Omental fat pad (tissue), 4 donors: ENCODE measurements at places on chromosomes 7 and 10. TPM values are rescaled to one million over a fixed set of nuclear protein-coding genes. Genes with fewer than 3 reads are reported as not detected.

DNA sequence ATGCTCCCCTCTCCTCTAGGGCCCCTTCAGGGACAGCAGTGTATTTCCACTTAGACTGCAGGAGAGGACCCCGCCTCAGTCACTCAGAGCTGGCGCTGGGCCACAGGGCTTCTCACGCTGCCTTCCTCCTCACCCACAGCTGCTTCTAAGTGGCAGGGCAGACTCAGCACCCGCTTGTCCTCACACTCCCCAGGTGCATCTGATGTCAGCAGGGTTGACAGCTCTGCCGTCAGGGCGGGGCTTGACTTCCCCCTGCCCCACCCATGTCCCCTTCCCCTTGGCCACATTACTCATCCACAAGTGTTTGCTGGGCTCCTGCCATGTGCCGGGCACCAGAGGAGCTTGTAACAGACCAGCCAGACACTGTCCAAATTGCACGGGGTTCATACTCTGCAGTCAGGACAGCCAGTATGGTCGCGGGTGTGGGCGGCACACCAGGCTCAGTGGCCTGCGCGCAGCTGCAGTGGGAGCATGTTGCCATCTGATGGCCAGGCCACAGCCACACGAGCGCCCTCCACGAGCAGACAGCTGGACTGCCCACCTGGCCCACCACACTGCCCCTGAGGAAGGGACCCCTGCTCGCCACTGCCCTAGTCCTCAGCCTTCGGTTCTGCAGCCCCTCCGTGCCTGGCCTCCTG lies 29.3 kb upstream of the TTYH3 start:
- no peak for DNase-seq

DNA sequence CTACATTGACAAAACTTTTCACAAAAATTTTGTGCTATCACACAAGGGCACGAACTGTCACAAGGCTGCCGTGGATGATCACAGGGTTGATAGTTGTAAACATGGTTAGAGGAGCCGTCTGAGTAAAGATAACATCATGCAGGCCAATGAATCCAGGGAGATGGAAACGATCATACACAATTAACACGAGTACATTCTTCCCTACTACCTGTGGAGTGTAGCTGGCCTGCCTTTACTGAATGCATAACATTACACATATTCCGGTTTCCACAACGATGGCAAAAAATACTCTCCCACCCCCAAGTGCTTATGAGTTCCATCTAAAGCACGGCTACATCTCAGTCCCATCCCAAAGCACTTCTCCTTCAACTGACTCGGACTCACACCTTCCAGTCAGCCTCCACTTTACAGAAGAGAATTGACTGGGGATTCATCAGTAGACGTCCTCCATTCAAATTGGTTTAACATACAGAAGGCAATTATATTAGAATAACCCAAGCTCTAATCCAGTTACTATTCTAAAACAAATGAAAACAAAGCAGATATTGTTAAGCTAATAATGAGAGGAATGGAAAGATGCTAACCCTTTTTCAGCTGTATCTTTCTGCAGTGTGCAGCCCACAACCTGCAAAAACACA lies 69.0 kb downstream of the EZH2 start:
- DNase-seq = no peak

DNA sequence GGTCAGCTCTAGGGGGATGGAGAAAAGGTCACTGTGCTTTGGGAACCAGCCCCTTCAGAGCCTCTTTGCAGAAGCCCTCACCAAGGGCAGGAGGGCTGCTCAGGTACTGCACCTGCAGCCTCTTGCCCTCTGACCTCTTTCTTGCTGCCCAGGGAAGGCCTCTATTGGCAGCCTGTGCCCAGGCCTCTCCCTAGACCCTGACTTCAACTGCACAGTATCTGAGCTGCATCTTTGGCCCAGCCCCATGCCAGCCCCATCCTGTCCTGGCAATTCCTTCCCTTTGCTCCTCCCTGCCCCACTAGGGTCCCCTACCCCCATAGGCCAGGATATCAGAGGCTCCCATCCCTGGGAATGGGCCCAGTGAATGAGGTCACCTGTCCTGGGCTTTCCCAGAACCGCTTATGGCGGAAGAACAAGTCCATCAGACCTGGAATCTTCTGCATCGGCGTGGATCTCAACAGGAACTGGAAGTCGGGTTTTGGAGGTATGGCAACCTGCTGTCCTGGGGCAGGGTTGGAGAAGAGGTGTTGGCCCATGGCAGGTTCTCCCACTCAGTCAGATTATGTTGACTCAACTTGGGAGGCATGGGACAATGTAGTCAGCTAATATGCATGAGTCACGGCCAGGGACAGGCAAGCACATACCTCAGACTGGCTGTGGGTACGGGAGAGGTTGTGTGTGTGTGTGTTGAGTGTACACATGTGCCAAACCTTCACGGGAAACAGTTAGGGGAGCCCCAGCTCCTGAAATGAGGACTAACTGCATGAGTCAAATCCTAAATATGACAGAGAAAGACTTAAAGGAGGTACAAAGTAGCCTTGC lies 17.1 kb upstream of the CPA1 start:
- DNase-seq = no peak

The PNLIPRP3 gene
- total RNA-seq = not detected

The PTER gene
- total RNA-seq = 19.5 TPM

The GPR37 gene
- total RNA-seq = 0.79 TPM

- DNase-seq = no peak
These were observed 5.7 kb downstream of the OSBPL3 start for GRCh38 chr7:24974026-24974832.

The TAX1BP1 gene
- total RNA-seq = 76.0 TPM

The MEST gene
- total RNA-seq = 953 TPM

The ZWINT gene
- total RNA-seq = 1.0 TPM

DNA sequence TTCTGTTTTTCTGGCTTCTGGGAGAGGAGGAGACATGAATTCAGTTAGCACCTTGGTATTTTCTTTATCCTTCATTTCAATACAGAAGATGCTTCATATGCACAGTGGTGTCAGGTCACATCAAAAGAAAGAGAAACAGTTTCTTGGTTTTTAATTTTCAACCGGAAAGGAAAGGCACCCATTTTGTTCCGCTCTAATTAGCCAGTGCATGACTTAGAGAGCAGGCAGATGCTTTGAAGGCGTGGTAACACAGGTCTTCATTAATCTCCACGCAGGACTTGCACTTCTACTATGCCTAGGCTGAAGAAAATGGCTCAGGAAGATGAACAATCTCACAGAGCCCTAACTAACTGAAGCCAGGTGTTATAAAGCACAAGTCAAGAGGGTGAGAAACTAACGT lies 70.4 kb upstream of the ATRNL1 start:
- DNase-seq = no peak

The GIMAP2 gene
- total RNA-seq = 15.1 TPM

- no peak for DNase-seq
These were observed 18.5 kb upstream of the IFRD1 start for GRCh38 chr7:112431803-112432202.

- DNase-seq = no peak
These were observed 191.8 kb upstream of the AOAH start for GRCh38 chr7:36916116-36916515.

GRCh38 chr10:23945845-23946244 lies 263.1 kb upstream of the KIAA1217 start:
- DNase-seq = no peak

- no peak for DNase-seq
These were observed 82.0 kb downstream of the FOXL3 start for GRCh38 chr7:371779-372545.

- DNase-seq = no peak
These were observed 30.8 kb upstream of the ZNF32 start for GRCh38 chr10:43679509-43679908.
